HCEC 1CT (cell line): ENCODE measurements at places on chromosomes 1 and 21.

DNA sequence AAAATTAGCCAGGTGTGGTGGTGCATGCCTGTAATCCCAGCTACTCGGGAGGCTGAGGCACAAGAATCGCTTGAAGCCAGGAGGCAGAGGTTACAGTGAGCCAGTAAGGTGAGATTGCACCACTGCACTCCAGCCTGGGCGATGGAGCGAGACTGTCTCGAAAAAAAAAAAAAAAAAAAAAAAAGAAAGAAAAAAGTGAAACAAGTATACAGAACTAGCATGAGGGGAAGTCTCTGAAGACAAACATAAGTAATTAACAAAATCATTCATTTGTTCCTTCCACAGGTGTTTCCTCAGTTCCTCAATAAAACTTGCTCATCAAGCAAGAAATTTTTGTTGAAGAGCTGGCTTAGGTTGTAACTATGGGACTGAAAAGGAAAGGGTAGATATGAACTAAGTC lies 52.2 kb upstream of the CNN3 start:
- no peak for DNase-seq

DNA sequence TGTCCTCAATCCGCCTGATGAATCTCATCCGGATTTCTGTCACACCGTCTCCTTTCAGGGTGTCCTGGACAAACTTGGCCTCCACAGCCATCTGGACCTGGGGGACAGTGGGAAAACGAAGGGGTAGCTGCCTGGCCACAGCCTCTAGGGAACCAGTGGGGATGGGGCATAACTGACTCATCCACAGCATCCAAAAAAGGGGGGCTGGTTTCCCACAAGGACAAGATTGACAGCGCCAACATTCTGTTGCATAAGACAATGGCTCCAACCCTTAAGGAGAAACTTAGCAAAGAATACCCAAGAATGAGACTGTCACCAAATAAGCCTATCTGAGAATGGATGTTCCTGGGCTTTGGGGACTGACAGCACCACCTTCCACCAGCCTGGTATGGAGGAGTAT lies 12.1 kb downstream of the TRAPPC3 start:
- no peak for DNase-seq

GRCh38 chr1:213277036-213277435 lies 226.0 kb downstream of the RPS6KC1 start:
- no peak for DNase-seq

GRCh38 chr1:212366901-212367300 lies 47.8 kb downstream of the PACC1 start:
- peak; percentile 57 for DNase-seq

DNA sequence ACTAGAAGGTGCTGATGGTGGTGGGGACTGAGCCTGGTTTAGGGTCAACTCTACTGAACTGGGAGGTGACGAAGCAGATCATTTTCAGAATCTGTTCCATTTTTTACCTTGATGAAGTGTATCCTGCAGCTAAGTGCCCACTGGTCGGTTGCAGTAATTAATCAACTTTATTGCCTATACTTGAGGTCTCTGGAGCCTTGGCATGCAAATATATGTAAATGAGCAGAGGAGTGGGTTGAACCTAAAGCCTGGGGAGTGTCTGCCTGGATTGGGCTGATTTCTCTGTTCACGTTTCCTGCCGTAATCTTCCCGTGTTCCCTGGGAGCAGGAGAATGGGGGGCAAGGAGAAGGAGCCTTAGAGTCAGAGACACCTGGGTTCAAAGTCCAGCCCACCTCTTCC lies 286.8 kb downstream of the PTPRU start:
- DNase-seq: no peak

- DNase-seq: no peak
Measured at GRCh38 chr21:31557421-31558188, 101.9 kb upstream of the SOD1 start.

- no peak for DNase-seq
Measured at GRCh38 chr1:165152727-165153126, 203.8 kb downstream of the LMX1A start.

DNA sequence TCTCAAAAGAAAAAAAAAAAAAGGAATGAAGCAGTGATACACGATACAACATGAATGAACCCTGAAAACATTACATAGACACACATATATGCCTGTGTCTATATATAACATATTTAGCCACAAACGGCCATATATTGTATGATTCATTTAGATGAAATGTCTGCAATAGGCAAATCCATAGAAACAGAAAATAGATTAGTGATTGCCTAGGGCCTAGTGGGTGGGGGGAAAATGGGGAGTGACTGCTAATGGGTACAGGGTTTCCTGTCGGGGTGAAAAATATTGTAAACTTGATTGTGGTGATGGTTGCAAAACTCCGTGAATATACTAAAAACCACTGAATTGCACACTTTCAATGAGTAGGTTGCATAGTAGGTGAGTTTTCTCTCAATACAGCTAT lies 6.0 kb upstream of the H6PD start:
- DNase-seq: no peak

GRCh38 chr1:210663730-210664573 lies 335.2 kb downstream of the HHAT start:
- DNase-seq: no peak

- peak; percentile 94 for DNase-seq
Measured at GRCh38 chr1:7299994-7300393, 471.1 kb upstream of the VAMP3 start.

DNA sequence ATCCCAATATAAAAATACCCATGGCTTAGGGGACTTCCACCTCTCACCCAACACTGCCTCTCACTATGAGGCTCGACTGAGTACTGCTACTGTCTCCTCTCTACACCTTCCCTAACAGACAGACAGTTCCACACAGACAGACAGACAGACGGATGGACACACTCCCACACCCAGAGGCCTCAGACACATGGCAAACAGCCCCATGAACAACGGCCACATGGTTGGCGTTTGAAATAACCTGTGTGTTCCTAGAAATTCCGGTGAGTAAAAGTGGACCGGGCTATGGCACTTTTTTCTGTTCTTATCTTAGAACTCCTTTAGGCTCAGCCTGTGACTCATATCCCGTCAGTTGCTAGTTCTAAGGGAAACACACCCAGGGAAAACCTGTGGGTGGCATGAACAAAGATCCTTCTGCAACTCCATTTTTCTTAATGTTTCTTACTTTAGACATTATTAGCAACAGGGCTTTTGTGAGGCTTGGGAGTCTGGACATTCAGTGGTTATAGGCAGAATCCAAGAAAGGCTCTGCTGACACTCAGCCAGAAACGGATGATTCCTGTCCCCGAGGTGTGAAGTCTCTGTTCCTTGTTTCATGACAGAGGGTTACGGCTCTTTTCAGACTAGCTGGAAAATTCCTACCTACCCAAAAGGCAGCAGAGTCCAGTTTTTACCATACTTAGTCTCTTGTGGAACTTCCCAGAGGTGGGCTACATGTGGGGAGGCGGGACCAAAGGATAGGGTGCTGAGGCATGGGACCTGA lies 90.5 kb upstream of the TLR5 start:
- peak; percentile 67 for DNase-seq

DNA sequence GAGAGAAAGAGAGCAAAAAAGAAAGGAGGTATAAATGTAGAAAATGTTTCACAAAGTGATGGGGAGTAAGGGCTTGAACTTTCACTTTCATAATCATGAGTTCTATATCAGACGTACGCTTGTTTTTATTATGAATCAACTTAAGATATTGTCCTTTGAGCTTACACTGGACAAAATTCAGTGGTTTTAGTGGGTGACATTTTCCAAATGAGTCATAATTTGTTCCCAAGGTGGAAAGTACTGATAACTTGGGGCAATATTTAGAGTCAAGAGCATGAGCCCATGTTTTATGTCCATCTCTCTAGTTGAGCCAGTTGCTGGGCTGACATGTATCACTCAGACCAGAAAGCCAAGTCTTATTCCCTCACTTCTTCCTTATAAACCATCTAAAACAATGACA lies 161.6 kb downstream of the CHRM3 start:
- DNase-seq: no peak

DNA sequence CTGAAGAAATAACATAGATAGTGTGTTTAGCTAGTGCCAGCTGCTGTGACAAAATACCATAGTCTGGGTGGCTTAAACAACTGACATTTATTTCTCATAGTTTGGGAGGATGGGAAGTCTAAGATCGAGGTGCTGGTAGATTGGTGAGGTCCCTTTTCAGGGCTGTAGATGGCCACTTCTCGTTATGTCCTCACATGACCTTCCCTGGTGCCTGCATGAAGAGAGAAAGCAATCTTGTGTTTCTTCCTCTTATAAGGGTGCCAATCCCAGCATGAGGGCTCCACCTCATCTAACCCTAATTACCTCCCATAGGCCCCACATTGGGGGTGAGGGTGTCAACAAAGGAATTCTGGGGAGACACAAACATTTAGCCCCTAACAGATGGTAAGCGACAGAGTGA lies 9.3 kb downstream of the MTARC2 start:
- DNase-seq: no peak

GRCh38 chr1:32336591-32336932 lies 529 bp upstream of the MARCKSL1 start:
- no peak for DNase-seq
